ENCODE measurements at places on chromosomes 2 and 18. TPM values are rescaled to one million over a fixed set of nuclear protein-coding genes. Genes with fewer than 3 reads are reported as not detected.

- no peak for DNase-seq
Measured at GRCh38 chr2:190953257-190953656, 60.7 kb downstream of the STAT1 start.

DNA sequence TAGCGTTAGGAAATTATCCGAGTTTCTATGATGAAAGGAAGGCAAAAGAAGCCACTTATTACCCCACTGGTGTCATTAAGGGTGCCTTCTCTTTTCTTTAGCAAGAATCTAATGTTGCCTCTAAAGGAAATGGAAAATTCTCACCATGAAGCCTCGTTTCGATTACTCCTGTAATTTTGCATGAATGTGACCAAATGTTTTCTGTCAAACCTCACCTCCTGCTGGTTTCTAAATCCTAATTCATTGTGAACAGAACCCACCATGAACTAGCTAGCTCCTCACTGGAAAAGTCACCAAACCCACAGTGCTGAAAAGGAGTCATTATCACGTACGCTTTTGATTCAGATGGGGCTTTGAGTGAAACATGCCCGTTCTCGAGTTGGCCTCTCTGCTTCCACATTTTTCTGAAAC, 119.9 kb downstream of the COPS8 start:
- no peak for DNase-seq

- no peak for DNase-seq
Measured at GRCh38 chr2:175804122-175804521, 197.9 kb downstream of the LNPK start.

DNA sequence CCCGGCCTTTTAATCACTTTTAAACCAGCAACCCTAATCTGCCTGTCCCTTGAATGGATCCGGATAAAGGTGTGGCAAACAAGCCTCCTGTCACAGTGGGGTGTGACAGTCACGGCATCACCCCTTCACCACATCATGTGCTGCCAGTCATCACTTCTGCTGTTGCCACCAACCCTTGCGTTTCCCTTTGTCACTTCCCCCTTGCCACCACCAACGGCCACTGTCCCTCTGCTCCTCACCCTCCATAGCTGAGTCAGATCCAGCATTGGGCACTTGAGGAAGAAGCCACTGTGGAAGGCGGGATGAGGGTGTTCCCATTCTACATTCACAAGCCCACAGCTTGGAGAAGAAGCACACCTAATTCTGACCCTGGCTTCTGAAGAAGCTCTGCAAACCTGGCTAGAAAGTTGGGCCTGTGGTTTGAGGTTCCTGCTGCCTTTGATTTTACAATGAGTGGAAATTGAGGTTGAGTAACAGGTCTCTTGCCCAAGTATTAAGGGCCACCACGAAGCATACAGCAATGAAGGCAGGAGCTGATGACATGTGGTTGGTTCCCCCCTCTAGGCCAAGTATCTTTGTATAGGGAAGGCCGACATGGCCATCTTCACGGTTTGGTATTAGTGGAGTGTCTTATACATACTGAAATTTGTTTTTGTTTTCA, 22.9 kb upstream of the DARS1 start:
- no peak for DNase-seq

GRCh38 chr2:60296219-60296955, 257.1 kb downstream of the BCL11A start:
- DNase-seq = no peak

DNA sequence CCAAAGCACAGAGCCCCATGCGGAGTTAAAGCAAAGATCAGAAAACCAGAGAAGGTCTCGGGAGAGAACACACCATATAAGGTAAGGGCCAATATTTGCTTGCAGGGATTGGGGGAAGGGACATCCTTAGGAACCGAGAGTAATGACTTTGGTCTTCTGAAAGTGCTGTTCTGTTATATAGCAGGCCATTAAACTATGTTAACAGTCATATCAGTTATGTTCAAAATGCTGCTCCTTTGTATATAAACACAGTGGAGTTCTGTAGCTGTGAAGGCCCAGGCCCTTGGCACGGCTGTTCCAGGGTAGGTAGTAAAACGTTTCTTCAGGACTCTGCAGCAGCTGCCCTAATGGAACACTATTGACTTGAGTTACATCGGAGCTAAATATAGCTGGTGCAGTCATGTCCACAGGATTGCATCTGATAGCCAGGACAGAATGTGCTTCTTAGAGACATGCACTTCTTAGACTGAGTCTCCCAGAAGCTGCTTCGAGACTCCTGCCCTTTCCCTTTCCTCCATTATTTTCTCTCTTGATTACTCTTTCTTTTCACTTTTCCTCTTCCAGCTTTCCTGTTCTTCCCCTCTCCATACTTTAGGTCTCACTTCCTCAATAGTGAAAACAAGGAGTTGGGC, 122.4 kb downstream of the SETBP1 start:
- DNase-seq = peak; percentile 28

GRCh38 chr18:45666520-45666919, 51.2 kb downstream of the SLC14A2 start:
- peak; percentile 54 for DNase-seq

DNA sequence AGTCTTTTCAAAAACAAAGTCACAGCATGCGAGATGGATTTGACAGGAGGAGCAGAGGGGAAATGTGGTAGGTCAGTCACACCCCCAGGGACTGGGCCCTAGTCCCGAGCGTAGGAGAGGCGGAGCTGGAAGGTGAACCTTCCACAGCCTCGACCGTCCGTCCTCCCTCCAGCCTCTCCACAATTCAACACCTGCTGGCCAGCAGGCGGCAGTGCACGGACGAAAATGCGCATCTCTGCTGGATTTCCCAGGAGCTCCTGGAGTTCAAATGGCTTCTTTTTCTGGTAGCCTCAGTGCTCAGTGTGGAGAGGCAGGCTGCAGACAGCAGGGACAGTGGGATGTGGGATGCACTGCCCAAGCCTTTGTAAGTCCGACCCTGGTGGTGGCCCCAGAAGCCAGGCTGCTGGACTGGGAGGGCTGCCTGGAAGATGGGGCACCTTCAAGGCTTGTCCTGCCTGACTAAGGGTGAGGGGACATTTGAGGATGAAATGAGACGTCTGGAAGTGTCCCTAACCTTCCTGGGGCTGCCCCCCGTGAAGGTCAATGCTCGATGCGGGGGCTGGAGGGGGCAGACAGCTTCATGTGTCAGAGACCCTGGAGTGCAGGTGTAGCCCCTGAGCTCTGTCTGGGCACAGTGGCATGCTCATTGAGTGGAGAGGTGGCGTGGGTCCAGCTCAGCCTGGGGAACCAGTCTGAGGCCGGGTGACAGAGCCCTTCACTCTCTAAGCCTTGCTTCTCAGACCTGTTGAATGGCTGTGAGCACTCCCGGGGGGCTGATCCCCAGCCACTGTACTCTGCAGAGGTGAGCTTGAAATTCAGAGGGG, 189.5 kb downstream of the TFCP2L1 start:
- peak; percentile 56 for DNase-seq

The KIDINS220 gene
- total RNA-seq = 23.8 TPM

The GALNT13 gene
- not detected for total RNA-seq

The EFEMP1 gene
- 3.7 TPM for total RNA-seq

Data from RPMI7951 (cell line).